ENCODE measurements at places on chromosomes 16 and 17.
A peak's percentile ranks its signal among the peaks of the same experiment; 100 is the strongest.

- DNase-seq: peak; percentile 89
These were observed 12.2 kb upstream of the MMD start for GRCh38 chr17:55433629-55434422.

DNA sequence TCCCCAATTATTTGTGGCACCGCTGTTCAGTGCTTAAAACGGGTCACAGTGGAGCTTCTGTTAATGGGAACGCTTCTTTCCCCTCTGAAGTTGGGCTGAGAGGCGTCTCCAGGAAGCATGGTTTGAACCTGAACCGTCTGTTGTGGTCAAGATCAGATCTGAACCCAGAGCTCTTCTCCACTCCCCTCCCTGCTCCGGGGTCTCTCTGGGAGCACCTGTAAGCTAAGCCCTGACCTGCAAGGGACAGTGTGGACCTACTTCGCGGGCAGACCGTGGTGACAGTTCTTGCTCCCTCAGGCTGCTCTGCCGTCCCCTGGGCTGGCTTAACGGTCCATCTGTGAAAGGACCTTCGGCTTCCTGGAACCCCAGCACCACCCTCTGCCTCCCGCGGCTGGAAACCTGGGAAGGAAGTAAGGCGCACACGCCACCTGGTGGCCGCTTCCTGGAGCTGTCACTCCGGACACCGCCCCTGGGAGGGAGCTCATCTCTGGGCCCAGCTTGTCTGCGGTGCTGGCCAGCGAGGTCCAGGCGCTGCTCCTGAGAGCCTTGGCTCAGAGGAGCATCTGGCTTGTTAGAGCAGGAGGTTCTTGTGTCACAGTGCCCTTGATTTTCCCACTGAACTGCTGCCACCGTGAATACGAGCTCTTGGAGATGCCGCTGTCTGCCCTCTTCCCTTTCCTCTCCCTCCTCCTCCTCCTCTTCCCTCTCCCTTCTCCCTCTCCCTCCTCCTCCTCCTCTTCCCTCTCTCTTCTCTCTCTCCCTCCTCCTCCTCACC lies 518.5 kb upstream of the EEF2KMT start:
- DNase-seq: peak; percentile 33

GRCh38 chr16:49455991-49456745 lies 82.6 kb downstream of the C16orf78 start:
- DNase-seq: peak; percentile 29

DNA sequence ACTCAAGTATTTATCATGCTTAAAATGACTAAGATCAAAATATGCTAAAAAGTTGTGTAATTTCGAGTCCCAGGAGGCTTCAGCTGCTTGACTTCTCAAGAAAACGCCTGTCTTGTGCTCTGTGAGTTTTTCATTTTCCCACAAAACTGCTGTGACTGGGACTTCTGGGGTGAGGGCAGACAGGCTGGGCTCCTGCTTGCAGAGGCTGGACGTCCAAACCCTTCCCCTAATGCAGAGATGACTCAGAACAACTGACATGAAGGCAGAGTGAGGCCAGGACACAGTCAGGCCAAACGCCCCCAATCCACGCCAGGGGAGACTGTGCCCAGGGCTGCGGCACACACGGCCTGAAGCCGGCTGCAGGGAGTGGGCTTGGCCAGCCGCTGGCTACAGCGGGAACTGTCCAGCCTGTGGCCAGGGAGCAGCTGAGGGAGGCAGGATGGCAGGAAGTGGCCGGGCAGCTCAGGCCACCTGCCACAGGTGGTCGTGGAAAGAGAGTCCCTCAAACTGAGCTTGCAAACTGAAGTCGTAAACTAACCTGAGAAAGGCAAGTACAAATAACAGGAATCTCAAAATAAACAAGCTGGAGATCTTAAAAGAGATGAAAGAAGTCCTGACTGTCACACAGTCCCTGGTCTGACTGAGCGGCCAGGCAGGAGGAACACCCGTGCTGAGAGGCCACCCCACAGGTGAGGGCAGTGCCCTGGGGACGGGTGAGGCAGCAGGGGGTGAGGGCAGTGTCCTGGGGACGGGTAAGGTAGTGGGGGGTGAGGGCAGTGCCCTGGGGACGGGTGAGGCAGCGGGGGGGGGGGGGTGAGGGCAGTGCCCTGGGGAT lies 21.3 kb upstream of the HEXD start:
- no peak for DNase-seq

GRCh38 chr16:50498431-50499155 lies 49.6 kb upstream of the NKD1 start:
- no peak for DNase-seq

GRCh38 chr17:35898283-35899070 lies 18.3 kb upstream of the CCL5 start:
- DNase-seq: no peak

- DNase-seq: no peak
These were observed 64.3 kb downstream of the PGS1 start for GRCh38 chr17:78442648-78443218.

DNA sequence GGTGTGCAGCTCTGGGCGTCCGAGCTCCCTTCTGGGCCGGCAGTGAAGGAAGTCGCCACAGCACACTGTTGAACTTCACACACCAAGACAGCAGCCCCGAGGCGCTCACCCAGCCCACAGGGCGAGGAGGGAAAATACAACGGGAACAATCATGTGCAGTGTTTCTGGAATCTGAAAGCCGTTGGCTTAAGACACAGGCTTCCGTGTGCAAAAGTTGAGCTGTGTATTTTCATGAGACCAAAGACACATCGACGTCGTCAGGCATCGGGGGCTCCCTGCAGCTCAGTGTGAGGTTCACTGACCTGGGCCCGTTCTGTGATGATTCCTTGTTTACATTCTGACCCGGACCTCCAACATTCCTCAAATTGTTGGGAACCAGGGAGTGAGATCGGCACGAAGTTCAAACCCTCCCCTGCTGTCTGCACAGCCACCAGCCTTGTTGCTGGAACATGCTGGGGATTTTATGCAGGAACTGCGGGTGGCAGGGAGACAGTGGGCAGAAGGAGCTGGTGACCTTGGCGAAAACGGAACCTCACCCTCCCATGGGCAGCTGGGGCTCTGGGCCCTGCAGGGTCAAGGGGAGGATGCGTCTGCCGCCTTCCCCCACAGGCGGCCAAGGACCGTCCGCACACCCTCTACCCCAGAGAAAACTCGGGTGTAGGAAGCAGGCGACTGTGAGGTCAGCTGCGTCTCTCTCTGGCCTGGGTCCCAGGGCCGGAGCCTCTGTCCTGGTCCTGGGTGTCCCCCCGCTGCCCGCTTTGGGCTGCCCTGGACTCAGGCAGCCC lies 72.2 kb downstream of the METRNL start:
- peak; percentile 94 for DNase-seq

DNA sequence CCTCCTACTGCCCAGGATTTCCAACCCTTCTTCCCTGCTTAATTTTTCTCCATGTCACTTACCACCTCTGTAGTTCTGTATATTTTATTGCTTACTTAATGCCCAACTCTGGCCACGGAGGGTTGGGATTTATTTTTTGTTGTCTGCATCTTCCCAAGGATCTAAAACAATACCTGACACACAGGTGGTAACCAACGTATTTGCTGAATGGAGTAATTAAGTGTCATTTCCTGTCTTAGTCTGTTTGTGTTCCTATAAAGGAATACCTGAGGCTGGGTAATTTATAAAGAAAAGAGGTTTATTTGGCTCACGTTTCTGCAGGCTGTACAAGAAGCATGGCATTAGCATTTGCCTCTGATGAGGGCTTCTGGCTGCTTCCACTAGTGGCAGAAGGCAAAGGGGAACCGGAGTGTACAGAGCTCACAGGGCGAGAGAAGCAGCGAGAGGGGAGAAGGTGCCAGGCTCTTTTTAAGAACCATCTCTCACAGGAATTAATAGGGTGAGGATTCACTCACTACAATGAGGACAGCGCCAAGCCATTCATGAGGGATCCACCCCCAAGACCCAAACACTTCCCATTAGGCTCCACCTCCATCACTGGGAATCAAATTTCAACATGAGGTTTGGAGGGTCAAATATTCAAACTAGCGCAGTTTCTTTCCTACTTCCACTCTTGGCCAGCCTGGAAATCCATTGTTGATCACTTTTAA lies 44.8 kb downstream of the ERN1 start:
- no peak for DNase-seq

DNA sequence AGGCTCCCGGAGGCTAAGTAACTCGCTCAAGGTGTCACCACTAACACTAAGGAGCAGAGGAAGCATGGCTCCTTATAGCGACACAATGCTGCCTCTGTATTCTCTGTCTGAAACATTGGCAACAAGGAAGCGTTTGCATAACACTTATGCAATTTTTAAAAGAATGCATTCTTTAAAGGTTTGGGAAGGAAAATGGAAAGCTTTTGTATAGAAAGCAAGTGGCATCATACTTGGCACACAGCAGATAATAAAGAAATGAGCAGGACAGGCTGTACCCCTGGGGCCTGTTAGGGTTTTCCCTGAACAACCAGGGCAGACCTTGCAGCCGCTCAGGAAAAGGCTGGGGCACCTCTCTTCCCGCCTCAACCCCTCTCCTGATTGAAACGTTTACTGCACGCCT lies 36.9 kb downstream of the PPL start:
- no peak for DNase-seq

DNA sequence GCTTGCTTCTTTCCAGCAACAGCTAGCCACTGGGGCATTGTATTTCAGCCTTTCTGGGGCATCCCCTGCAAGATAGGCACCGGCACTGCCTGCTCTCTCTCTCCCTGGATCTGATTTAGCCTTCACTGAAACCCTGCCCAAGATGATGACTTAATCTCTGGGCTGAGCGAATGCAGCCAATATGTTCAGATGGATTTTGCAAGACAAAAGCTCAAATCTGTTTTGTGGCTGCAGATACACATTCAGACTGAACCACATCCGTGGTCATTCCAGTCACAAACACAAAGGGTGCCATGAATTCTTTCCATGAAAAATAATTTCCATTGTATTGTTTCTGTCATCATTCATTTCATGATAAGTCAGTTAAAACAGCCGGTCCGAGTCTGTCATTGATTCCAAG lies 24.2 kb downstream of the SOST start:
- DNase-seq: peak; percentile 80

GRCh38 chr16:17375461-17376304 lies 95.1 kb downstream of the XYLT1 start:
- no peak for DNase-seq

- DNase-seq: no peak
These were observed 665 bp downstream of the MYBBP1A start for GRCh38 chr17:4554441-4554996.

GRCh38 chr17:65231662-65232335 lies 94.6 kb downstream of the RGS9 start:
- peak; percentile 80 for DNase-seq

DNA sequence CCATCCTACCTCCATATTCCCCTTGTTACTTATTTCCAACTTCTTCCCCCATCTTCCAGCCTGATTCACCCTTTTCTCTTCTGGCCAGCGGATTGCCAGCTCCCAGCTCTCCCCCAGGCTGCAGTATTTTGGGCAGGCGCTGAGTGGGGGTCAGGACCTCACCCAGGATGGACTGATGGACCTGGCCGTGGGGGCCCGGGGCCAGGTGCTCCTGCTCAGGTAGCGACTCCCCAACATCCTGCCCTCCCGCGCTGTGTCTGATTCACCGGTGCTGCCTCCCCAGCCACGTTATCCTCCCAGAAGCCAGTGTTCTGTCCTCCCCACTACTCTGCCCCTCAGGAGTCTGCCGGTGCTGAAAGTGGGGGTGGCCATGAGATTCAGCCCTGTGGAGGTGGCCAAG lies 15.4 kb downstream of the COX6A2 start:
- DNase-seq: no peak

DNA sequence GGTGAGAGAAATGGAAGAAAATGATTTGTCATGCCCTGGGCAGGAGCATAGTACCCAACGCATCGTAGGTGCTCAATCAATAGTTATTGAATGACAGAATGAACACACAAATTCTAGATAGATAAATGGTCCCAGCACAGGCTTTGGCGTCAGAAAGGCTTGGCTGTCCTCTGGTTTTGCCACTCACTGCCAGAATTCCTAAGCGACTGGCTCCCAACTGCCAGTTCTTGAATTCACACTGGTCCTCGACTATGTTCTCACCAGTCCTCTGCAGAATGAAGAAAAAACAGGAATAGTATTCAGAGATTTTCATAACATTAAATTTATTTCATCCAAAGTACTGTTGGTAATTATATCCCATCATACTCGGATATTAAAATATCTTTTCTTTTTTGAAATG lies 163.1 kb upstream of the NOL11 start:
- no peak for DNase-seq

DNA sequence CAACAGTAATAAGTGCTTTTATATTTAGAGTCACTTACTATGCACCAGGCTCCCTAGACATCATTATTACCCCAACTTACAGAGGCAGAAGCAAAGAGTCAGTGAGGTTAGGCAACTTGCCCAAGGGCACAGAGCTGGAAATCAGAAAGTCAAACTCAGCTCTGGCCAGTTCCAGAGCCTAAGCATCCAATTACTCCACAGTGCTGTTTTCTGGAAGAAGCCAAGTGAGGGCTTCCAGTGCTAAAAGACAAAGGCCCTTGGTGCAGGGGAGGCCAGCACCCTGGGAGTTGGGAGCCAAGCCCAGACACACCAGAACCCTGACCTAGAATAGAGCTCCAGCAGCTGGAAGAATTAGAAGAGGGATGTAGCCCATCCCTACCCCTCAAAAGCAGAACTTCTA lies 40.2 kb downstream of the C17orf67 start:
- DNase-seq: no peak
